ENCODE measurements at places on chromosomes 3 and 15. TPM values are rescaled to one million over a fixed set of nuclear protein-coding genes. Genes with fewer than 3 reads are reported as not detected.

- DNase-seq = no peak
Observed at GRCh38 chr3:177822681-177823096, 625.4 kb upstream of the TBL1XR1 start.

Gene IQCF5
- not detected for polyA plus RNA-seq

DNA sequence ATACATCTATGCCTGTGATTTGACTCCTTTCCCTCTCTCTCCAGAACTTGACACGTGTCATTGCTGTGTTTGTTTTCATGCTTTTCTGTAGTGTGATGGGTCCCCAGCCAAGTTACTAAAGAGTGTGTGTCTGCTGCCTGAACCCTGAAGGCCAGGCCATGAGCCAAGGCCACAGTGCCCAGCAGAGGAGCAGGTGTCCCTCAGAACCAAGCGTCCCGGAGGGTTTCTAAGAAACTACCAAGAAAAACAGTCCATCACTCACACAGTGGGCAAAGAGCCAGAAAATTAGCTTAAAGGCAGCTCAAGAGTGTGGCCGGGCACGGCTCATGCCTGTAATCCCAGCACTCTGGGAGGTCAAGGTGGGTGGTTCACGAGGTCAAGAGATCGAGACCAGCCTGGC is 35.2 kb downstream of the FBXO45 start:
- DNase-seq = no peak

Gene PAQR5
- polyA plus RNA-seq = 9.7 TPM

- DNase-seq = no peak
Observed at GRCh38 chr3:194158942-194159439, 23.0 kb downstream of the HES1 start.

DNA sequence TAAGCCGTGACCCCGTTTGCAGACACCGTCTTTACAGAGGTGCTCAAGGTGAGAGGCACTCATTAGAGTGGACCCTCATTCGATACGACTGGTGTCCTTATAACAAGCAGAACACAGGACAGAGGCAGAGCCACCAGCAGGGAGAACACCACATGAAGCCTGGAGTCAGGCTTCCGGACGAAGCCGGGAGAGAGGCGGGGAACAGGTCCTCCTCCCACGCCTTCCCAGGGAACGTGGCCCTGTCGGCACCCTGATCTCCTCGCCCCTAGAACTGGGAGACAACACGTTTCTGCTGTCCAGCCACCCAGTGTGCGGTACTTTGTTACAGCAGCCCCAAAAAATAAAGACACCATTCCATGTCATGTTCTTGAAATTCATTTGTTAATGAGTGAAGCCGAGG is 33.6 kb downstream of the ZDHHC19 start:
- DNase-seq = no peak

- no peak for DNase-seq
Observed at GRCh38 chr3:62811119-62811518, 64.1 kb downstream of the CADPS start.

DNA sequence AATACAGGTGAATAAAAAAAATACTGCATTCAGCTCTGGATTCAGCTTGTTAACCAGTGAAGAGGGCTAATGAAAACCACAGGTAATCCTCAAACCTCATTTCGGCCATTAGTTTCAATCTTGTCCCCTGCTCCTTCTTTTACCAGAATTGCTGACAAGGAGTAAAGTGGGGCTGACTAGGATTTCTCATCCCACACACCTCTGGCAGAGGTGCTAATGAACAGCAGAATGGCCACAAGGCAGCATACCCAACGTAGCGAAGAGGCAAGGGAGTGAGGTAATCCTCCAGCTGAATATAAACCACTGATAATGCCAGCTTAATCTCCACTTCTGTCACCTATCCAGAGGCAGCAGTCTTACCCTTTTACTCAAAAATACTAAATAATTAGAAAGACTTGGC is 248.8 kb upstream of the CDIN1 start:
- DNase-seq = no peak

DNA sequence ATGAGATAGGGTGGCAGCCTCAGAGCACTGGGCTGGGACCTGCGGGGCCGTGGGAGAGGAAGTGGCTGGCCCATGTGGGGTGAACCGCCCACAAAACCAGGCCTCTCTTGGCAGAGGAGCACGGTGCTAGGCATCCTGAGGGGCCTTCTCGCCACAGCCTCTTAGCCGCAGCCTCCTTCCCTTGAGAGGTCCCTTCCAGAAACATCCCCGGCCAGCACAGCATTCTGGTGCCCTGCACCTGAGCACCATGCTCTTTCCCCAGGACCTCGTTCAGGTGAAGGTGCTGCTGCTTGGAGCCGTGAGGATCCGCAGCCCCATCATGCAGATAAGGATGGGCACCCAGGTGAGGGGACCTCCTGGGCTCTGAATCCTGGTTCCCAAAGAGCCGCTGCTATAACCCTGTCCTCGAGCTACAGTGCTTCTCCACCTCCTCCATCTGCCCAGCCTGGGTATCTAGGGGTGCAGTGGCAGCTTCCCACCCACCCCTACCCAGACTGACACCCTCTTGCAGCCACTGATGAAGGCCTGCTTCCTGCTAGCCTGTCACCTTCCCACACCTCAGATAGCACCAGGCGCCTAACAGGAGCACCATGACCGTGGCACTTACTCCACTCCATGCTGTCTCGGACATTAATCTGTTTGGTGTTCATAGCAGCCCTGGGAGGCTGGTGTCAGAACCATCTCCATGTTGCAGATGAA is 11.2 kb upstream of the TXNRD3 start:
- no peak for DNase-seq

DNA sequence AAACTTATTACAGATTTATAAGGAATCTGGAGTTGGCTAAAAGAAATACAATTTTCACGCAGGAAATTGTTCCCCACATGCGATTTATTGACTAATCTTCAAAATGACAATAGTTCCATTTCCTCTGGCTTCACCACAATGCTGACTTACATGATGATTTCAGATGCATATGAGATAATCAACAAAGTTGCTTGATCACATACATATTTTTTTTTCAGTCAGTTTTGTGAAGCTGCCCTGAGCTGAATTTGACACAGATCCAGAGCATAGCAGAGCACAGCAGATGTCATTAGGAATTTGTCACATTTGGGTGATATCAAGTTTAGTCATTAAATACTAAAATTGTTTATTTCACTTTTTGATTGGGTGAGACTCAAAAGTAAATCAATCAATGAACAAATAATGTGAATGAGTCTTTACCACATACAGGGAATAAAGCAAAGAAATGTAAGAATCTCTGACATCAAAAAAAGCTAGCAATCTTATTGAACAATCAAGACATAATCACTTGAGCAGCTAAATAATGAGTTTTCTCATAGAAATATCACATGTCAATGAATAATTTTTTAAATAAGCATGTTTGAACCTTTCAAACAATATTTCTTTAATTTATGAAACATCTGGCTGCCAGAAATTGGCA is 18.3 kb downstream of the CPB1 start:
- no peak for DNase-seq

GRCh38 chr3:152618529-152618928 is 216.4 kb upstream of the P2RY1 start:
- no peak for DNase-seq

Gene HRH1
- 24.6 TPM for polyA plus RNA-seq

DNA sequence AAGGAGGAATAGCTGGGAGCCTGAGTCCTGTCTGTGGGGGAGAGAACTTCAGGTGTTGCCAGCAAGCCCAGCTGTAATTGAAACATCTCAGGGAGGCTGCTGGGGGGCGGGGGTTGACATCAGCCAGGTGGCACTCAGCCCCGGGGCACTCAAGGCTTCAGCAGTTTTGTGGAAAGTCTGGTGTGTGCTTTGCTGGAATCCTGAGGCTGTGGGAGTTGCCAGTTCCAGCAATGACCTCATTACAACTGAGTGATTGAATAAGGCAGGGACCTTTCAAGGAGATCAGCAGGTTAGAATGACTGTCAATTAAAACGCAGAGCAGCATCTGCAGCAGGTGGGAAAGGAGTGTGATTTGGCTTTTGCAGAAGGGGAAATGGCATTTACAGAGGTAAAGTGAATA is 75.7 kb downstream of the FAM43A start:
- no peak for DNase-seq

- DNase-seq = no peak
Observed at GRCh38 chr3:110623571-110623970, 448.0 kb upstream of the NECTIN3 start.

Gene PLS1
- 1.1 TPM for polyA plus RNA-seq

Gene ISG20
- polyA plus RNA-seq = 5.5 TPM

- peak; percentile 82 for DNase-seq
Observed at GRCh38 chr15:80507638-80508316, 103.6 kb downstream of the ARNT2 start.

- DNase-seq = no peak
Observed at GRCh38 chr3:105367063-105367405, 325 bp downstream of the ALCAM start.

- no peak for DNase-seq
Observed at GRCh38 chr15:88188300-88188699, 68.2 kb downstream of the NTRK3 start.

- no peak for DNase-seq
Observed at GRCh38 chr15:101210058-101210457, 41.8 kb downstream of the CHSY1 start.

DNA sequence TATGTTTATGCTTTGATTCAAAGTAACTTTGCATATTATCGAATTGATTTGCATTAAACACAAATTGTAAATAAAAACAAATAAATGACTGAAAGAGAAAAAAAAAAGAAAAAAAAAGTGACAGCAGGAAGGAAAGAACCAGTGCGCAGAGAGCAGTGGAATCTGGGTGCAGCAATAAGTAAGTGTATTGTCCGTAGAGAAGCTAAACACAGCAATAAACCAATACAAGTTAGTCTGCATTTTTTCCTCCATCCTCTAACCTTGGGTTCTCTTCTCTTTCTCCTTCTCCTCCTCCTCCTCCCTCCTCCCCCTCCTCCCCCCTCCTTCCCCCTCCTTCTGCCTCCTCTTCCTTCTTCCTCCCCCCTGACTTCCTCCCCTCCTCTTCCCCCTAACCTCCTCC is 18.3 kb upstream of the ARL8B start:
- no peak for DNase-seq

Gene UCN2
- polyA plus RNA-seq = 1.2 TPM

DNA sequence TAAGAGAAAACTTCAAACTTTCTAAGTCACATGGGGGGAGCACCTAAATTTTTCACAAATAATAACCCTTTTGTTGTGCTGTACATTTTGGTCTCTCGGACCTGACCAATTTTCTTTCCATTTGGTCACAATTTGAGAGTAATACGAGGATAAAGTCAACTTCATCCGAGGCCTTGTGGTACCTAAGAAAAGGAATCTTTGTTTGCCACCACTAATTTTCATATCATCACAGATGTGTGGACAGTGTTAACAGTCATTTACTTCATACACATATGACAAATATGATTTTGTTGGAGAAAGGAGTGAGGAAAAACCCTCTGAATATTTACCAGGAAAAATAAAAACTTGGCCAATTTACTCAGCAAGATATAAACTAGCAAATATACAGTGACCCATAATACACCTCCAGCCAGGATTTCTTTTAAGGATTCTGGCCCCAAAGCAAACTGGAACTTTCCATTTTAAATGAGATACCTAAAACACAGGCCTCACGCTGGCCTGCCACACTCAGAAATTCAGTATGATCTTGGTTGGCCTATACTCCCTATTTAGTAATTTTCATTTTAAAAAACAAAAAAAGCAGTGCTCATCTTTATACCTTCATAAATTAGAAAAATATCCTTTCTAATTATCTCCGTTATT is 40.7 kb downstream of the VGLL4 start:
- no peak for DNase-seq

Gene ASB14
- not detected for polyA plus RNA-seq

Gene GPR62
- not detected for polyA plus RNA-seq

DNA sequence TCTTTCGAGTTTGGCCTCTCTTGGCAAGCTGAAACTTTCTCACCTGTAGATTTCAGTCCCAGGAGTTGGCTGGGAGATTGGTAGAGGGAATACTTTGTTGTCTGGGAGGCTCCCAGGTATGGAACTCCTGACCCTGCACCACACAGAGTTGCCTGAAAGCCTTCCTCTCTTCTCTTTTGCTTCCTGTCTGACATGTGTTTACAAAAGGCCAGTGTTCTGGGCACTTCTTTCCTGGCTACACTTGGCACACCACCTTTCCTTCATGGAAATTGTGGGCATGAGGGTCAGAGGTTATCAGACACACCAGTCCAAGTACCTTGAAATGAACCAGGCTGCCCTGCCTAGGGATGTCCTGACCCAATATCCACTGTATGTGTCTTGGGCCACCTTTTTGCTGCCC is 123.7 kb downstream of the ABHD5 start:
- DNase-seq = no peak

- DNase-seq = no peak
Observed at GRCh38 chr3:173936316-173936715, 538.8 kb downstream of the NLGN1 start.

- DNase-seq = no peak
Observed at GRCh38 chr3:102715030-102715697, 280.3 kb downstream of the ZPLD1 start.

DNA sequence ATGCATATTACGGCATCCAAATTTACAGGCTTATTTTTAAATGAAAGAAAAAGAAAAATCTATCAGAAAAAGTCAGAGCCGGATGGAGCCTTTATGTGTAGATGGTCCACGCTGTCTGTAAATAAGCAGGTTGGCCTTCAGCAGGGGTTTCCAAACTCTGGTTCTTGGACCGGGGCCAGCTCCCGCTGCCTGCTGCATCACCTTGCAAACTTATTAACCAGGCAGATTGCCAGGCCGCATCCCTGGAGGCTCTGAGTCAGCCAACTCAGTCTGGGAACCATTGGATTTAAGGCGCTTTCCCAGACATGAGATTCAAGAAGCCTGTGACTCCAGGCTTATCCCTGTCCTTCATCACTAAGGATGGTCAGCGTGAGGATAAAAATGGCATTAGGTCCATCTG is 212.4 kb downstream of the OPA1 start:
- DNase-seq = peak; percentile 51

- no peak for DNase-seq
Observed at GRCh38 chr3:188759336-188760005, 412.3 kb upstream of the TPRG1 start.

DNA sequence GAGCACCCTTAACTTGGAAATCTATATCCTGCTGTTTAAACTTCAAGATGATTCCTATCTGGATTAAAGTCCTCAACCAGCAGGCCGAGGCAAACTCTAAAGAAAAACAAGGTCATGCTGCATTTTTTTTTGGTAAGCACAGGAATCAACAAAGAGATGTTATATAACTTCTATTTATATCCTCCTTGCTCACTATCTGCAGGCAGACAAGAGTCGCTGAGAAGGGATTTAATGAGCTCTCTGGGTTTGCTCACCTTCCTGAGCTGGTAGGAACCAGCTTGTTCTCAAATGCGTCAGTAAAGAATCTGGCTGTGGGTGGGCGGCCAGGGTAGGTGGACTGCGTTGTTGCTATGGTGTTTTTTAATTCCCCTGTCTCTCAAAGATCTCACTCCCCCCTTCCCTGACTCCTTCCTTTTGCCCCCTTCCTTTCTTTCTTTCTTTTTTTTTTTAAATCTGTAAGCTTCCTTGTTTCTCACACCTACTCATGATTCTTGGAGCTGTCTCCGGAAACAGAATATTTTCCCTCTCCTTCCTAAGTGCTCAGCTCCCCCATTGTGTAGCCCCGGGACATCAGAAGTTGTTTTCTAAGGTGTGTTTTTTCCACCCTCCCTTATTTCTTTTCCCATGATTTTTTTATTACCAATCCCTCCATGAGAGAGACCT is 228.8 kb upstream of the BHLHE40 start:
- DNase-seq = no peak
